ENCODE measurements at places on chromosomes 6 and 20.

- DNase-seq = peak; percentile 30
These were observed 142.2 kb downstream of the MOXD1 start for GRCh38 chr6:132259070-132259469.

- no peak for DNase-seq
These were observed 129.5 kb downstream of the GPX5 start for GRCh38 chr6:28655164-28655563.

DNA sequence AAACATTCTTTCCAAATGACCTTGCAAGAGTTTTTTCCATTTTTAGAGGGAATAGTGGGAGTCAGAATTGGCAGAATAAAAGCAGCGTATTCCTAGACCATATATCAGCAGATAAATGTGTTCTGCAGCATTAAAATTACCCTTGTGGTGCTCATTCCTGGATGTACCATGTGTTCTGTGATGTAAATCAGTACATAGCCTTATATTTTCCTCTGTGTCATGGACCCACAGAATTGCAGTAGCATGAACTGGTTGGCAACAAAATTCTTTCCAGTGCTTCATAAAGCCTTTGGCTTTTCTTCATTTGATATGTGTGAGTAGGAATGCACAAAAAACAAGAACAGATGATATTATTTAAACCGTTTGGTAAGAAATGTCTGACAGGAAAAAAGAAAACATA is 32.5 kb downstream of the ANKEF1 start:
- DNase-seq = no peak

DNA sequence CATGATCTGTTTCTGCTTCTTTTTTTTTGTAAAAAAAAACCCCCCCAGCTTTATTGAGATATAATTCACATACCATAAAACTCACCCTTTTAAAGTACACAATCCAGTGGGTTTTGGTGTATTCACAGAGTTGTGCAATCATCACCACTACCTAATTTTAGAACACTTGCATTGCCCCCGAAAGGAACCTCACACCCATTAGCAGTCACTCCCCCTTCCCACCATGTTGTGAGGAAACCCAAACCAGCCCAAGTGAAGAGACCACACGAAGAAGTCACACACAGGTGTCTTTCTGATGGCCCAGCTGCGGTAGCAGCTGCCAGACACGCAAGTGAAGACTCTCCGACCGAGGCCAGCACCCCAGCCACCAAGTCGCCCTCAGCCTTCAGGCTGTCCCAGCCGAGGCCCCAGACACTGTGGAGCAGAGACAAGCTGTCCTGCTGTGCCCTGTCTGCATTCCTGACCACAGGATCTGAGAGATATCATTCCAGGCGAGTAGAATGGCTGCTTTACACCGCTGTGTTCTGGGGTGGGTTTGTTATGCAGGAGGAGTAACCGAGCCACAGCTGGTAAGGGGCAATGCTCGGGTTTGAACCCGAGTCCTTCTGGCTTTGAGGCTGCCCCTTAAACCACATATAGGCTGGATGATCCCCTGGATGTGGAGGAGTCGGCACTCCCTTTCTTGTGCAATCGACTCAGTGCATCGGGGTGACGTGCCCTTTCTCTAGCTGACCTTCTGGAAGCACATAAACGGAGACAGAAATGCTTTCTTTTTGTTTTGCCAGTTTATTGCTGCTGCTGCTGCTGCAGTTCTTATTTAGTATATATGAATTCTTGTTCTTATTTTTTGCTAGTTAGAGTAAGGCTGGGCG is 59.1 kb upstream of the PTPN1 start:
- no peak for DNase-seq

GRCh38 chr6:6725468-6726209 is 137.1 kb downstream of the LY86 start:
- no peak for DNase-seq

- no peak for DNase-seq
These were observed 308.2 kb upstream of the SGK1 start for GRCh38 chr6:134626086-134626485.

DNA sequence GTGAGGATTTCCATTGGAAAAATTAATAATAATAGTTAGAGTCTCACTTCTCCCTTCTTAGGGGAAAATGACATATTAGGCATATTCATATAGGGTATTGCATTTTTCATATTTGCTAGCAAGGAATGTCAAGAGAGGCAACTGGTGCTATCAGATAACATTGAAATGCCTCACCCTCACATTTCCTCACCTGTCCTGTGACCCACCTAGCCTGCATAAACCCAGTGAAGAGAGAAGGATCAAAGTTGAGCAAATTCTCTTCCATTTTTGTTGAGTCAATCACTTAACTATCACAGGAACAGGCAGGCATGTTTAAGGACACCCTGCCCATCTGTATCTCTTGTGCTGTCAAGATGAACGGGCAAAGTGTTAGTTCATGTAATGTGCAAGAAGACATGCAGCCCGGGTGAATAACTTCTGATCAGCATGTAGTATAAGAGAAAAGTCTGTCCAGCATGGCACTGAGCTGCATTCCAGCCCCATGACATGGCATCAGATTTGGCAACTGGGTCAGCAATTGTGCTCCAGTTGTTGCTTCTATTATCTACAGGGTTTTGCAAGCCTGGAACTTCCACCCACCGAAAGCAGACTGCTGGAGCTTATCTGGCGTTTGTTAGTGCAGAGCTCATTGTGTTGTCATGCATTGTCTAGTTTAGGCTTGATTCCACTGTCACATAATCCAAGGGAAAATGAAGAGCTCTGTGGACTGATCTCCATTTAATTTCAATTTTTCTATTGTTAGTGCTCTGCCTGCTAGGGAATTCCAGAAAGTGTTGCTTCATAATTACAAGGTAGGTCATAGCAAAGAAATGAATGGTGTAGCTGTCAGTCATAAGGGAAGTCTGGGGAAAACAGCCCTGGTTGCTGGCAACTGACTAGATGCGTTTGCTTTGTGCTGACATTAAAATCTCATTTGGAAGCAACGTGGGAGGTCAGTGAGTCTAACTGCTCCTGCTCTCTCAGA is 138.4 kb upstream of the TNFAIP3 start:
- DNase-seq = no peak

DNA sequence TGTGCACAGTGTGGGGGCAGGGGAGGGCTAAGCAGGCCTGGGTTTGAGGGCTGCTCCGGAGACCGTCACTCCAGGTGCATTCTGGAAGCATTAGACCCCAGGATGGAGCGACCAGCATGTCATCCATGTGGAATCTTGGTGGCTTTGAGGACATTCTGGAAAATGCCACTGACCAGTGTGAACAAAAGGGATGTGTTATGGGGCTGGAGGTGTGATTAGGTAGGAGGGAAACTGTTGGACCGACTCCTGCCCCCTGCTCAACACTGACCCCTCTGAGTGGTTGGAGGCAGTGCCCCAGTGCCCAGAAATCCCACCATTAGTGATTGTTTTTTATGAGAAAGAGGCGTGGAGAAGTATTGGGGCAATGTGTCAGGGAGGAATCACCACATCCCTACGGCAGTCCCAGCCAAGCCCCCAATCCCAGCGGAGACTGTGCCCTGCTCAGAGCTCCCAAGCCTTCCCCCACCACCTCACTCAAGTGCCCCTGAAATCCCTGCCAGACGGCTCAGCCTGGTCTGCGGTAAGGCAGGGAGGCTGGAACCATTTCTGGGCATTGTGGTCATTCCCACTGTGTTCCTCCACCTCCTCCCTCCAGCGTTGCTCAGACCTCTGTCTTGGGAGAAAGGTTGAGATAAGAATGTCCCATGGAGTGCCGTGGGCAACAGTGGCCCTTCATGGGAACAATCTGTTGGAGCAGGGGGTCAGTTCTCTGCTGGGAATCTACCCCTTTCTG is 44.0 kb upstream of the TTPAL start:
- DNase-seq = no peak

- DNase-seq = no peak
These were observed 906 bp upstream of the BTN3A2 start for GRCh38 chr6:26363882-26364701.

DNA sequence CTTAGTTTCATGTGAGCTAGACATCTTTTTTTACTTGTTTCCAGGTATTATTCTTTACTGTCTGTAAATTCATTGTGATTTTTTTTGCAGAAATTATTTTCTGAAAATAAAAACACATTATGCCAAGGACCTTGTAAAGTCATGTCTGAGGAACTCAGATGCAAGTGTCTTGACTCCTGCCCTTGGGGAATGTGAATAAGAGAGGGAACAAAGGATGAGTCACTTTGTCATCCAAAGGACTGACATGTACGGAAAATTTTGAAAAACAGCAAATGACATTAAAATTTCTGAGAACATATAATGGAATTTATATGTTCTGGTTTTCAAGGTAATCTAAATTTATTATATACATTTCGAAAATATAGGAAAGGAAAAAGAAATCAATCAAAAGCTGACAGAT is 660.4 kb downstream of the CD109 start:
- DNase-seq = peak; percentile 3

- DNase-seq = no peak
These were observed 167.9 kb downstream of the TFAP2C start for GRCh38 chr20:56797023-56797422.

DNA sequence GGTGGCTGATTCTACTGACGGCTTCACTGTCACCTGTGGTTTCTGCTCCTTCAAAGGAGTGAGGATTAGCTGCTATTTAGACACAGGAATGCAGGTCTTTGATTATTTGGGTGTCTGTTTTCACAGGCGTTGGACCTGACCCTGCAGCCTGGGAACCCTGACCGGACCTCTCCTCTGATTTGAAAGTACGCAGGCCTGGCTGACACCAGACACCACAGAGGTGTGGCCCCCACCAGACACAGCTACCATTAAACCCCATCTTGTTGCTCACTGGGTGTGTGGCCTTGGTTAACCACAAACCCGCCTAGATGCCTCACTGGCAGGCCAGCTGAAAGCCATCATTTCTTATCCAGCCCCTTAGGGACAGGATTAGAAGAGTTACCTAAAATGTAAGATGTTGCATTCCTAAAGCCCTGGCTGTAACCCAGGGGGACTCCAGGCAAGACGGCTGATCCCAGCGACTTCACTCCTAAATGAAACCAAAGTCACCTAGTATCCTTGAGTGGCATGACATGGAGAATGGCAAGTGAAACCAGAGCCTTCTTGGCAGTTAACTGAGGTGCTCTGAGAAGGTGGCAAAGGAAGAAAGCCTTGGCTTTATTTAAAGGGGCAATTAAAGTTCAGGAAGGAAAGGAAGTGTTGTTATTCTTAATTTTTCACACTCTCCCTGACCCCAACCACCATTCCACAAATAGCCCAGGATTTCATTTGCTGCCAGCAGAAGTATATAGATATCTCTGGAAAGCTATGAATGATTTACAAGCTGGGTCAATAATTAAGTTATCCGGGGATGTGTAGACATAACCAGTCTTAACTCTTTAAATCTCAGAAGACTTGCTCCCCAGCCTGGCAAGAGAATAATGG is 169.9 kb downstream of the QRSL1 start:
- DNase-seq = no peak

Measured in RKO (cell line).